Caco-2 (cell line): ENCODE measurements at places on chromosomes 3 and 15.
A peak's percentile ranks its signal among the peaks of the same experiment; 100 is the strongest.

DNA sequence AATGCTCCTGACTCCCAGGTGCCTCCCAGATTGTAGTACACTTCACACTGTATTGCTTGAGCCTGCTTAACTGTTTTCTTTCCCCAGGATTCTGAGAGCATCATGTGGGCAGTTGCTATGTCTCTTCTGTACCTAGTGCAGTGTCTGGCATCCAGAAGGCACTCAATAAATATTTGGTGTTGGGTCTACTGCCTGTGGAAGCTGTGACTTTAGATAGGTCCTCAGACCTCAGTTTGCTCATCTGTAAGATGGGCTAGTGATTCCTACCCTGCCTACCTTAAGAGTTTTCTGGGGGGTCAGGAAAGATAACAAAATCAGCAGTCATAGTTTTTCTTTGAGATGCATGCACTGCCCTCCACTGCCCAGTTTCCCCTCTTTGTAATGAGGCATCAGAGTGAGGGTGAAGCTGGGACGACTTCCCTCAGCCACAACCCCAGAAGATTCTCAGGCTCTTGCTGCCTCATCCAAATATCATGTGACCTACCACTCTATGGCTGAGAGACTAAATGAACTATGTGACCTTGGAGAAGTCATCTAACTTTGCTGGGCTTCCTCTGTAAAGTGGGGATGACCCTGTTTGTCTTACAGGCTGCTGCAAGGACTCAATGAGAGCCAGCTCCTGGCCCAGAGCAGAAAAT, 50.4 kb downstream of the ATP2B2 start:
- DNase-seq, result no peak

- no peak for DNase-seq
Measured at GRCh38 chr15:79702621-79703020, 194.2 kb downstream of the MTHFS start.

- DNase-seq, result no peak
Measured at GRCh38 chr3:185205865-185206264, 48.0 kb downstream of the EHHADH start.

- no peak for DNase-seq
Measured at GRCh38 chr3:190865419-190865818, 2.9 kb upstream of the GMNC start.

GRCh38 chr3:165895919-165896318, 58.7 kb upstream of the BCHE start:
- DNase-seq, result peak; percentile 31

DNA sequence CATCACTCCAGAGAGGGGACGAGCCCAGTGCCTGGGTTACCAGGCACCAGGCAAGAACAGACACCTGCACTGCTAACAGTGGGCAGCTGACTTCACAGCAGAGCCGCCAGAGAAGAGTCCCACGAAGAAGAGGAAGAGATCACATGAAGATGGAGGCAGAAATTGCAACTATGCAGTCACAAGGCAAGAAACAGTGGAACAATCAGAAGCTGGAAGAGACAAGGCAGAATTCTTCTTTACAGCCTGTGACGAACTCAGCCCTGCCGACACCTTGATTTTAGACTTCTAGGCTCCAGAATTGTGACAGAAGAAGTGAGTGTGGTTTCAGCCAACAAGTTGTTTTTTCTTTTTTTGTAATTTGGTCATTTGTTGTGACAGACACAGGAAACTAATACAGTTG, 59.2 kb downstream of the IL12A start:
- DNase-seq, result no peak

- no peak for DNase-seq
Measured at GRCh38 chr3:104428337-104428925, 938.3 kb upstream of the ALCAM start.

GRCh38 chr3:126664591-126665214, 9.8 kb upstream of the TXNRD3 start:
- DNase-seq, result peak; percentile 10

GRCh38 chr3:114447545-114447944, 153.7 kb downstream of the TIGIT start:
- DNase-seq, result no peak

DNA sequence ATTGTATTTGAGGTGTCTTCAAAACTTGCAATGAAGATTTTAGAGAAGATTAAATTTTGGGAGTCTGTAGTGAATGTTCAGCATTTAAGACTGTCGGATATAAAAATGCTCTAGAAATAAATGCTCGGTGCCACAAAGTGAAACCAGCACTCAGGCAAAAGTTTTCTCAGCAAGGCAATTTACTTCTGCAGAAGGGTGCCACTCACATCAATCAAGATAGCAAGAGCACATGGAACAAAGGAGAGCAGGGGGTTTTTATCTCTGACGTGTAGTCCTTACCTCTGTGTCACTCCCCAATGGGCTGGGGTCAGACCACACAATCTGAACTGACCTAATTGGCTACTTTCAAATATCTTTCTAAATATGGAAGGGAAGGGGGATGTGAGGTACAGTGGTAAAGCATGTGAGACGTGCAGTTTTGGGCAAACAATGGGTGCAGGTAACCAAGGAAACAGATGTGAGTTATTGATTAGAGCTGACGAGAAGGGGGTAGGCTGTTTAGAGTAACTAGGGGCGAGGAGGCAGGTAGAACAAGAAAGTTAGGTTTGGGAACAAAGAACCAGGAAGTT, 23.4 kb upstream of the FXR1 start:
- no peak for DNase-seq

GRCh38 chr3:143629726-143630125, 218.5 kb downstream of the SLC9A9 start:
- no peak for DNase-seq

- DNase-seq, result no peak
Measured at GRCh38 chr3:16520970-16521881, 7.7 kb upstream of the RFTN1 start.

- no peak for DNase-seq
Measured at GRCh38 chr3:9409981-9410854, 12.8 kb downstream of the SETD5 start.

- DNase-seq, result no peak
Measured at GRCh38 chr3:122496508-122496907, 18.2 kb downstream of the KPNA1 start.

GRCh38 chr15:56812221-56812620, 78.9 kb upstream of the ZNF280D start:
- no peak for DNase-seq

GRCh38 chr15:47326410-47327333, 390.6 kb upstream of the SEMA6D start:
- DNase-seq, result no peak

GRCh38 chr3:188868803-188869202, 303.0 kb upstream of the TPRG1 start:
- DNase-seq, result no peak

- DNase-seq, result no peak
Measured at GRCh38 chr3:42721690-42722089, 19.1 kb upstream of the HHATL start.

GRCh38 chr3:55750525-55750924, 263.4 kb upstream of the WNT5A start:
- DNase-seq, result no peak

DNA sequence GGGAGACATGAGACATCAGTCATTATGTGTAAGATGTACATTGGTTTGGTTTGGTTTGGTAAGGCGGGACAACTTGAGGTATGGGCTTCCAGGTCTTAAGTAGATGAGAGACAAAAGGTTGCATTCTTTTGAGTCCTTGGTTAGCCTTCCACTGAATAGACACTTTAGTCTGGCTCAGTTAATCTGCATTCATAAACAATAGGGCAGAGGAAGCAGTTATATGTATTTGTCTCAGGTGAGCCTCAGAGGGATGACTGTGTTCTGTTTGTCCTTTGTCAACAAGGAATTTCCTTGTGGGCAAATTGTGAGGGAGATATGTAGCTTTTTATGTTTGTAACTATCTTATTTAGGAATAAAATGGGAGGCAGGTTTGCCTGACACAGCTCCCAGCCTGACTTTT, 50.4 kb downstream of the TCF12 start:
- DNase-seq, result no peak

- DNase-seq, result peak; percentile 82
Measured at GRCh38 chr3:52385157-52385556, 59.7 kb downstream of the SEMA3G start.

- DNase-seq, result no peak
Measured at GRCh38 chr3:111882799-111883198, 23.7 kb downstream of the PHLDB2 start.

DNA sequence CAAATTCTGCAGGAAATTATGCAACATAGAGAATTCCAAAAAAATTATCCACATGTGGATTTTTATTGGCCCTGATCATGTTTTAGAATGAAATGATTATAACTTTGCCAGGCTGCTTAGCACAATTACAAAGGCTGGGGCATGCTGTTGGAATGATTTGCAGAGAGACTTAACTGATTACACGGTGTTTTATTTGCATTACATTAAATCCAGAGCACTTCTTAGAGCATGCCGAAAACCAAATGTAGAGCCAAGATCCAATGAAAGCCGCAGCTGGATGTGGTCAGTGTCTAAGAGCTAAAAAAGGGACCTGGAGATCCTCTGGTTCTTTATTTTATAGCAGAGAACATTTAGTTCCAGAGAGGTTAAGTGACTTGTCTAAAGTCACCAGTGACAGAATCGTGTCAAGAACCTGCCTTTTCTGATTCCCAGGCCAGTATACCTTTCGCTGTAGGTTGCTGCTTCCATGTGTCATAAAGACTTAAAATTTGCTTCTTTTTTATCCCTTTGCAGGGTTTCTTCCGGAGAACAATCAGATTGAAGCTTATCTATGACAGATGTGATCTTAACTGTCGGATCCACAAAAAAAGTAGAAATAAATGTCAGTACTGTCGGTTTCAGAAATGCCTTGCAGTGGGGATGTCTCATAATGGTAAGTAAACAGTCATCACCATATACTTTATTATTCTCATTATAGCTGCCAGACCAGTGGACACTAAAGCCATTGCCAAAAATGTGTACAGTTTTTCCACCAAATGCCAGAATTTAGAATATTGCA, 92.0 kb upstream of the TSEN2 start:
- no peak for DNase-seq

- no peak for DNase-seq
Measured at GRCh38 chr15:79779746-79780145, 117.1 kb downstream of the MTHFS start.

GRCh38 chr15:70559265-70560239, 203.8 kb downstream of the UACA start:
- no peak for DNase-seq

DNA sequence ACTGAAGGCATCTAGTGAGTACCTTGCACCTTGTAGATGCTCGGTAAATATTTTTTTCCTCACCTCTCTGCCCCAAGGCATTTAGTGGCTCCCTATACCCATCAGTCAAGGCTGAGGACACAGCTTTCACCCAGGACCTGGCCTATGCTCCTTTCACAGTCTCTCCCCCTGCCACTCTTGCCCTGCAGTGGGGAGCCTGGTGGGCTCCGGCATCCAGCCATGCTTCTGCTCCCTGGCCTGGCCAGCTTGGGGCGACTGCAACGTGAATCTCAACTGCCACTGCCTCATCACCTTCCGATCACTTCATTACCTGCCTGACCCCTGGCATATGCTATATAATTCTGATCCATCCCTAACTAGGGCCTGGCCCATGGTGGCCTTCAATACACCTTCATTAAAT, 735 bp upstream of the CX3CR1 start:
- DNase-seq, result no peak

- no peak for DNase-seq
Measured at GRCh38 chr15:78065284-78065872, 12.1 kb downstream of the TBC1D2B start.

- DNase-seq, result no peak
Measured at GRCh38 chr3:169250000-169250399, 413.5 kb downstream of the MECOM start.

DNA sequence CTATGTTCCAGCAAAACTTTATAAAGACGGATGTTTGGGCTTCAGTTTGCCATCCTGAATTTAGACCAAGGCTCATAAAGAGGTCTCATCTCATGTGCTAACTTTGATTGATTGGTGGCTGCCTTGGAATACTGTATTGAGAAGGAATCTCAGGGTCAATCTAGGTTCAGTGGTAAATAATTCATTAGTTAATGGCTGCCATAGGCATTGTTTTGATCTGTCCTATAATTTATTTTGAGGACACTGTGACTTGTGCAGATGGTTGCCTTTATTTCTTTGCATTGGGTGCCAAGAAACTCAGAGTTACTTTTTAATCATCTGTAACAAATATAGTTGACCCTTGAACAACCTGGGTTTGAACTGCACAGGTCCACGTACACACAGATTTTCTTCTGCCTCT, 159.8 kb downstream of the B3GALNT1 start:
- no peak for DNase-seq

- no peak for DNase-seq
Measured at GRCh38 chr15:79932447-79932846, 35.6 kb upstream of the MTHFS start.

- DNase-seq, result peak; percentile 80
Measured at GRCh38 chr15:77633134-77633912, 611 bp upstream of the LINGO1 start.

- DNase-seq, result no peak
Measured at GRCh38 chr3:111081008-111081545, 9.5 kb downstream of the NECTIN3 start.

GRCh38 chr3:151925876-151926275, 52.4 kb downstream of the SUCNR1 start:
- no peak for DNase-seq

DNA sequence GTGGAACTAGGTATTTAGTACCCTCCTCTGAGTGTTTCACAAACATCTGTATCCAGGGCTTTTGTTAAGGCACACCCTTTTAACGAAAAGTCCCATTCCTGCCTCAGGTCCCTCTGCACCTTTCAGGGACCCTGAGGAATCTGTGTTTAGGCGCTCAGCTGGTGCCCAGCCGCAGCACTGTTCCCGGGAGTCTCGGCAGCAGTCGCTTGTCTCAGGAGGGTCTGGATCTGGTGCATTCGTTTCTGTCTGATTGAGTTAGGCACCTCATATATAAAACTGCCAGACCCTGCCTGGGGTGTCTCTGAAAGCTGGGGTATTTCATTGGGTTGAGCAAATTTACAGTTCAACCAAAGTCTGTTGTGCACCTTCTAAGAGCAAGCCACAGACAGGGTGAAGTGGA, 162.8 kb upstream of the TOPAZ1 start:
- no peak for DNase-seq

DNA sequence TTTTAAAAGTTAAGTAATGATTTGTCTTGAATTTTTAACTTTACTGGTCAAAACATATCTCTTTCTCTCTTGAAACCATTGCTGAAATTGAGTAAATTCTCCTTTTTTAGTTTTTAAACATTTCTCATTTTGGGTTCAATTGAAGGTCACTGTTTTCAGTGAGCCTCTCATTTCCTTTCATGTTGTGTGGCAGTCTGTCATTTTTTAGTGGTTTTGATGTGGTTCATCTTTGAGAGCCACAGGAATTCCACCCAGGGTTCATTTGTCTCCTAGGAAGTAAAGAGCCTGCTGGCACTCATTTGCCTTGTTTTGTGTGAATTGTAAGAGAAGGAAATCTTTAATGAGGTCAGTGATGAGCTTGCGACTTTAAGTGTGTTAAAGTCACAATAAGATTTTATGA, 10.4 kb downstream of the CLDN11 start:
- DNase-seq, result no peak

GRCh38 chr3:85159376-85159775, 200.6 kb downstream of the CADM2 start:
- no peak for DNase-seq

GRCh38 chr3:22474706-22475445, 723.9 kb upstream of the ZNF385D start:
- DNase-seq, result no peak
